ENCODE measurements at places on chromosomes 6 and 20.
A peak's percentile ranks its signal among the peaks of the same experiment; 100 is the strongest.

GRCh38 chr20:15528391-15529111 lies 1044.7 kb downstream of the KIF16B start:
- no peak for DNase-seq

GRCh38 chr6:136282906-136283305 lies 6.7 kb downstream of the BCLAF1 start:
- DNase-seq, result no peak

DNA sequence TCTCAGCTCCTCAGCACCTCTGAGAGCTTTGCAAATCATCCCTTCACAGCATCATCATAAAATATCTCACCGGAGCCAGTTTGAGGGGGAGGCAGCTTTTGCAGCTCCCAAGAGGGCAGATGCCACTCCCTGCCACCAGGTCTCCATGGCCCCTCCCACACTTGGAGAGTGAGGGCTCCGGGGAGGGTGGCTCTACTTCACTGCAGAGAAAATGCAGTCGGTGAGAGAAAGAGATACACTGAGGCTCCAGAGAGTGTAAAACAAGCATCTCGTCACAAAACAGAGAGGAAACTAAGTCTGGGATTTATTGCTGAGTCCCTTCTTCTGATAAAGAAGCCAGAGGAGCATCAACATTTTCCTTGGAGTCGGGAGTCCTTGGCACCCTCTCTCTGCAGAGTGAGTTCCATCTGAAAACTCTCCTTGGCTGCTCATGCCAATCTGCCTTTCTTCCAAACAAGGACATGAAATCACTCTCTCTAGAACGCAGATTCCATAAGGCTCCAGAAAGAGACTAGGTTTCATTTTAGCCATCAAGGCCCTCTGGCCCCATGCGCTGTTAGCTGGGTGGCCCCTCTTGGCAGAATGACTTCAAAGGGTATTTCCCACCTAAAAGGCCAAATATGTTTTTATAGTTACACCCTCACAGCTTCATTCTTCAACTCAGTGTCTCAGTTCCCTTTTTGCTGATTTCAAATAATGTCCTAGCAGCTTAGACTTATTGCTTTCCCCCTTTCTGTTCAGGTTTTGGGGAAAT lies 70.6 kb upstream of the F13A1 start:
- no peak for DNase-seq

DNA sequence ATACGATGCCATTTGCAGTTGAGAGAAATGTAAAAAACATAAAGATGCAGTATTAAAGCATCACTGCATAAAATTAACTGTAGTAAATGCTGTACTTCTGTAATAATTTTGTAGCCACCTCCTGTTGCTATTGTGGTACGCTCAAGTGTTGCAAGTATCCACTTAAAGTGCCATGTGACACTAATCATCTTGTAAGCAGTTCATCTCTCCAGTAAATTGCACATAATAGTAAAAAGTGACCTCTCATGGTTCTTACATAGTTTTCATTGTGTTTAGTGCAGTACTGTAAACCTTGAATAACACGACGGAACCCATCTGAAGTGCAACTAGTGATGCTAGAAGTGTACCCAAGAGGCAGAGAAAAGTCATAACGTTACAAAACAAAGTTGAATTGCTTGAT lies 190.1 kb upstream of the VGLL2 start:
- DNase-seq, result no peak

DNA sequence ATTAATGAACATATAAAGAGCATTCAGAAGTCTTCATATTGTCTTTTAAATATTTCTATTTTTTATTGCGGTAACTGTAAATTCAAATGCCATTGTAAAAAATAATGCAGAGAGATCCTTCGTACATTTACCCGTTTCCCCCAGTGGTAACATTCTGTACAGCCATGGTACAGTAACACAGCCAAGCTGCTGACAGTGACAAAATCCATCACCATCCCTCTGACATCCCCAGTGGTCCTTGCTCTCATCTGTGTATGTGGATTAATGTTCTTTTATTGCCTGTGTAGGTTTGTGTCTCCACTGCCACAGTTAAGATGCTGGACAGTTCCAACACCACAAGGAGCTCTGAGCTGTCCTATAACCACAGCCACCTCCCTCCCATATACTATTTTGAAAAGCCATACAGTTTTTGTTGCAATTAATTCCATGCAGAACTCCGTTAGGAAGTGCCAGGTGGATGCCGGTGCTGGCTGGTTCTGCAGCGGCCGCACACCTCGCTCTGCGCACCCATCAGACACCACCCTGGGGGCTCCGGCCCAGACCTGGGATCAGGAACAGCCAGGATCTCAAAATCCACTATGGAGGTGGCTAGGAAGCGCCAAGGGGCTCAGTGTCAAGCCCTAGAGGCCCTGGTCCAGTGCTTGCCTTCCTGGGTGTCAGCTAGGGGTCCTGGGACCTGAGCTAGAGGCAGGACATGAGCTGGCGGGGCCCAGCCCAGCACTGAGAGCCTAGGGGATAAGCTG lies 93.1 kb upstream of the PMEPA1 start:
- DNase-seq, result no peak

GRCh38 chr6:13528232-13528631 lies 40.8 kb upstream of the GFOD1 start:
- no peak for DNase-seq

DNA sequence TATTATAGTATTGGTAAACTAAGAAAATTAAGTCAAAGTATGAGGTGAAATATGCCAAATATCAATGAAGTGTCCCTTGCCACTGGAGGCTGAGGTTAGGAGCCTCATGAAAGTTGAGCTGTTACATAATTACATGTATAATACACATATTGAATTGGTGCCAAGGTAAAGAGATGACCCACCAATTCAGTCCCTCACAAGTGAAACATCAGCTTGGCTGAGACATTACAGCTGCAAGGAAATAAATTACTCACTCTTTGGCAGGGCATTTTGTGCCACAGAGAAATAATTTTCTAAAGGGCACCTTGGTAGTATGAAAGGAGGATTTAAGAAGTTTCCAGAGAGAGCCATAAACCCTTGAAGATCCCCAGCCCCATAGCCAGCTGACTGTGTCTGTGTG lies 127.4 kb downstream of the ADGRG6 start:
- DNase-seq, result no peak

GRCh38 chr6:37862430-37862829 lies 42.9 kb downstream of the ZFAND3 start:
- DNase-seq, result no peak

GRCh38 chr6:154247119-154247861 lies 109.3 kb downstream of the IPCEF1 start:
- DNase-seq, result no peak

DNA sequence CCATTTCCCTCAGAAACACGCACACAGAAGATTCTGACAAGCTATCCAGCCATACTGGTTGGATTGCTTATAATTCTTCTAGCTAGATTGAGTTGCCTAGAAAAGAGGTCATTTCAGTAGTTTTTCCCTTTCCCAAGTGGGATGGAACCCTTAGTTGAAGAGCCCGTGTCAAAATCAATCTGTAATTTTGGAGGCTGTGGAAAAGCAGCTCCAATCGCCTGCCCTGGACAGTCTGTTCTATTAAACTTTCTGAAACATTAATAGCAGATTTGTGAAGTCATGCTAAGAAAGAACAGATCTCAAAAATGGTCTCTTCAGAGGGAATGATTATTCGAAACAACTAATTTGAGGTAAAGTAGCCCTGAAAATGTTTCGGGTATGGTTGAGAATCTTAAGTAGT lies 29.3 kb downstream of the TMEM200A start:
- DNase-seq, result no peak

GRCh38 chr6:55667341-55667740 lies 88.3 kb upstream of the HMGCLL1 start:
- no peak for DNase-seq

GRCh38 chr6:15287670-15288375 lies 42.0 kb downstream of the JARID2 start:
- DNase-seq, result no peak

GRCh38 chr6:34875292-34876213 lies 12.3 kb downstream of the TAF11 start:
- no peak for DNase-seq

DNA sequence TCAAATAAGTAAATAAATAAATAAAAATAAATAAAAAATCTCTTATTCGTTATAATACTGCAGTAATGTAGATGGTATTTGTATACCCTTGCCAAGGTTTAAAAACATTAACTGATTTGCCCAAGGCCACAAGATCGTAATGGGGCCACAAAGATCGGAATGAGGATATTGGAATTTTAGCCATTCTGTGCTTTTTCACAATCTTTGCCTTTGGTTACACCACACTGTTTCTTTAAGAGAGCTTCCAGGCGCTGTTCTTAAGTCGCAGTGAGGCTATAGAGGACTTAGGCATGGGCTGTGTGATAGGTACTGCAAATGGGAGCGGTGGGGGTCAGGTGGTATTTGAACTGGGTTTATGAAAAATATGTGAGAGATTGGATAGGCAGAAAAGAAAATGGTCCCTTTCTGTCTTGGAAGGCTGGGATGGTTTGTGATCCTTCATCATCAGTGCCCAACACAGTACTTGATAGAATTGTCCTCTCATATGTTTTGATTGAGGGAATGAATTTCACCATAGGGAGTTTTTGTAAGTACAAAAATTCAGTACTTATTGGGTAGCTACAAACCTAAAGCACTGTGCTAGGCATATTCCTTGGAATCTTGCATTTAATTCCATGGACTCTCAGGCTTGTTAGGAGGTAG lies 1.4 kb downstream of the NUS1 start:
- no peak for DNase-seq

DNA sequence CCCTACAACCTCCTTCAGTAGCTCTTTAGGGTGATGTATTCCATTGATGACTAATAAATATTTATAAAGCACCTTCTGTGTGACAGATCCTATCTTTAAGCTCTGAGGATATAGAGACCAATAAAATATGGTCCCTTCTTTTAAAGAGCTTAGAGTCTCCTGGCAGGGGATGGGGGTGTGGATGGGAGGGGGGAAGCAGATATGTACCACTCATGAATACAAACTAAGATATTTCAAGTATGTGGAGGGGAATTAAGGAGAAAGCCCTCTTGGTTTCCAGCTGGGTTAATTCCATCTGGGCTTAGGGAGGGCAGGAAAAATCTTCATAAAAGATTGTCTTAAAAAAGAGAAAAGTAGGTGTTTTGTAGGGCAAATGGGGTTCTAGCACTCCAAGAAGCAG lies 21.6 kb upstream of the FBXO9 start:
- DNase-seq, result no peak

DNA sequence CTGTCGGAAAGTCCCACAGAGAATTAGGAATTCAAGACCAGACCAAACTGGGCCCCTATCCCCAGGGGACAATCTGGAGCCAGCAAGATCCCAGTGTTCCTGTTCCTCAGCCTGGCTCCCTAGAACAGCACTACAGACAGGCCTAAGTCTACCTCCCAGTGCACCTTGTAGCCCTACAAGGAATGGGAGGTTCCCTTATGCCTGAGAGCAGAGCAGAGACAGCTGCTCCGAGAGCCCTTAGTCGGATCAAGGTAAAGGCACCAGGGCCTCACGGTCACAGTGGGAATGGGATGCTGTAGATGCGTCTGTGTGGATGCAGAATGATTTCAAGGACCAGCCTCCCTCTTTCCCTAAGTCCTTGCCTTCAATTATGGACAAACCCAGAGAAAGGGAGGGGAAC lies 204.5 kb upstream of the STXBP5 start:
- DNase-seq, result no peak

DNA sequence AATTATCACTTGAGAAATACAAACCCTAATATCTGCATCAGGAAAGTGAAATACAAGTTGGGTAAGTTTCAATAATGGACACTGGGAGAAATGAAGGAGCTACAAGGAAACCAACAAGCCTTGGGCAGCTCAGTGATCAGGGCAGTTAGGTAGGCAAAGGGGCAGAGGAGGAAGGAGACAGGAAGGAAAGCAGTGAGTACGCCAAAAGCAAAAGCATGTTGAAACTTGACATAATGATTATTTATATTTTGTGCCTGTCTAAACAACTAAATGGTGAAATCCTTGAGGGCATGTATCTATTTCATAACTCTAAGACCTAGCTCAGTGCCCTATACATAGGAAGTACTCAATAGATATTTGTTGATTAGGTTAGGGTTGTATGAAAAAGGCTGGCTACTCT lies 23.3 kb downstream of the PXT1 start:
- no peak for DNase-seq

- no peak for DNase-seq
These were observed 174.9 kb downstream of the CD109 start for GRCh38 chr6:73870907-73871306.

DNA sequence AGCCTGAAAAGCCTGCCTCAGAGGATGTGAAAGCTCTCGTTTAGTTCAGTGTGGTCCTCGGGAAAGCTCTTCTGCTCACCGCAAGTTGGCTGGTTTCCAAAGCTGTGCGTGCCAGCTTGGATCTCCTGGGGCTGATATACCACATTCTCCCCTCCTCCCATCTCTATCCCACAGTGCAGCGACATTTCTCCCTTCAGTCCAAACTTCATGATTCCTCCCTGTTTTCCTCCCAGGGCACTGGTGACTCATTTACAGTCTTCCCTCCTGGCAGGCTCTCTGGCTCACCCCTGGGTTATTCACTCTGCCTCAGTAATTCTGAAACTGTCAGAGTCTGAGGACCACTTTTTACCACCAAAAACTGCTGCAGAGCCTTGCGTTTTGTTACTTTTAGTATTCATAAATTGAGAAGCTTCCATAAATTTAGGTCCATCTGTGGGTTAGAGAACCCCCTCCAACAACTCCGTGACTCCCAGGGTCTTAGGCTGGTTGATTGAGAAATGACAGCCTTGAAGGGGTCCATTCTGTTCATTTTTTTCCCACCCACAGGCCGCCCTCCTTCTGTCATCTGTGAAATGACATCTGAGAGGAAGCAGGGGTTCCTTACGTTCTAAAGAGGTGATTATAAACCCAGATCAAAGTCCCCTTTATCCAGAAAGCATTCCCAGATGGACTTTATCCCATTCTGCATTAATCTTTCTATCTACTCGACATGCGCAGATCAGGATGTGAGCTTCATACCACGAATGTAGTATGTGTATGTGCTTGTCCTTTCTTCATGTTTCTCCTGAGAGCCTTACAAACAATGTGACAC lies 6.1 kb downstream of the TRIM10 start:
- no peak for DNase-seq

- no peak for DNase-seq
These were observed 234.0 kb upstream of the MARCKS start for GRCh38 chr6:113623129-113623528.

DNA sequence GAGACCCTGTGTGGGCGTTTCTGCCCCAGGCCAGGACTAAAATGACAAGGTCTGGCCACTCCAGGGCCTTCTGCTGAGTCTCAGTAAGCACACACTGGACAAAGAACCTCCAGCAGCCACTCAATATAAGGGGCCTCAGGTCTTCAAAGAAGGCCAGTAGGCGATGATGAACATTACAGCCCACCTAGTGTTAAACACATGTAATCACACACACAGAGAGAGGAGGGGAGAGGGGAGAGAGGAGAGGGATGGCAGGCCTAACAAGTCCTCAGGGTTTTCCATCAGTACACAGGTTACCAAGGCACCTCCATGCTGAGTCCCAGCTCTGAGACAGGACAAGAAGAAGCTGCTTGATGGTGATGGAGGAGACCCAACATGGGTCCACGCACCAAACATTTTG lies 325.6 kb downstream of the PTPRT start:
- no peak for DNase-seq

- no peak for DNase-seq
These were observed 470.8 kb upstream of the ZNF337 start for GRCh38 chr20:26167499-26167898.

GRCh38 chr6:138576313-138576712 lies 77.0 kb upstream of the NHSL1 start:
- DNase-seq, result peak; percentile 49

- no peak for DNase-seq
These were observed 332.4 kb upstream of the PRDM1 start for GRCh38 chr6:105753620-105754211.

GRCh38 chr20:43938932-43939761 lies 24.5 kb downstream of the TOX2 start:
- no peak for DNase-seq
